ENCODE measurements at places on chromosomes 2 and 18. TPM values are rescaled to one million over a fixed set of nuclear protein-coding genes. Genes with fewer than 3 reads are reported as not detected.
A peak's percentile ranks its signal among the peaks of the same experiment; 100 is the strongest.

- peak overlapping the region; percentile 14 for H3K4me3 ChIP-seq
- H3K4me1 ChIP-seq = peaks cover 10% of the 10 kb centered on the region
- DNase-seq = peak; percentile 62
These were observed 912 bp upstream of the FBXO11 start for GRCh38 chr2:47907039-47907781.

- no peak overlapping the region for H3K27ac ChIP-seq
- DNase-seq = no peak
- H3K27me3 ChIP-seq = no peaks in the 10 kb centered on the region
- peaks cover 3% of the 10 kb centered on the region for H3K4me1 ChIP-seq
These were observed 11.4 kb upstream of the MAP3K20 start for GRCh38 chr2:173064151-173064805.

The CRYGD gene
- total RNA-seq = not detected

GRCh38 chr18:50427896-50428295 lies 53.0 kb downstream of the SKA1 start:
- no peak for DNase-seq
- H3K4me1 ChIP-seq = no peaks in the 10 kb centered on the region
- no peak overlapping the region for H3K4me3 ChIP-seq
- H3K36me3 ChIP-seq = no peaks in the 10 kb centered on the region
- no peak overlapping the region for H3K27ac ChIP-seq

The IRS1 gene
- total RNA-seq = 14.3 TPM

DNA sequence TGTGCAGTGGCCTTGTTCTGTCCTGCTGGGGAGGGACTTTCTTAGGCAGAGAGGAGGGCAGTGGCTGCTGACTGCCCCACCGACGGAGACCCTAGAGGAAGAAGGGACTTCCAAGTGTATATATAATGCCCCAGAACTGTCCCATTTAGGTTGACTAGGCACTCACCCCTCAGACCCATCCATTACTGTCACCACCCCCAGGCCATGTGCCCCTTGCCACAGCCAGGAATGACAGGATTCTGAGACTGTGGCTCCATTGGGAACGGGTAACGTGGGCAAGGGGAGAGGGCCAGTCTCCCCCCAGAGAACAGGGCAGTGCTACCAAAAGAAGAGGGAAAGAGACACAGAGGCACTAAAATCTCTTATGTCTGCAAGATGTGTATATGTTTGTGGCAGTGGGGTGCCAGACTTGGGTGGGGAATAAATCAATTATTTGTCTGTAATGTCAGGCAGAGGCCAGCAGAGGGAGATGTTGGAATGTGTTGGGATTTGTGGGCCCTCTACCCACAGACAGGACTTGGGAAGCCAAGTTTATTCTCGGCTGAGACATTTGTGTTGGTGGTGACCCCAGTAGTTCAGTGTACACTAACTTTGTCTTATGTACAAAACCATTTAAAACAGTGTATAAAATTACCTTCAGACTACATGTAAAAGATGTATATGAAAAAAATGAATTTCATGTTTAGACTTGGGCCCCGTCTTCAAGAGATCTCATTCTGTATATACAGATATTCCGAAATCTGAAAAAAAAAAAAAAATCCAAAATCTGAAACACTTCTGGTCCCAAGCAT lies 24.0 kb upstream of the TMEM37 start:
- no peak overlapping the region for H3K4me3 ChIP-seq
- DNase-seq = no peak
- no peaks in the 10 kb centered on the region for H3K27me3 ChIP-seq
- peaks cover 12% of the 10 kb centered on the region for H3K4me1 ChIP-seq
- no peak overlapping the region for H3K27ac ChIP-seq

DNA sequence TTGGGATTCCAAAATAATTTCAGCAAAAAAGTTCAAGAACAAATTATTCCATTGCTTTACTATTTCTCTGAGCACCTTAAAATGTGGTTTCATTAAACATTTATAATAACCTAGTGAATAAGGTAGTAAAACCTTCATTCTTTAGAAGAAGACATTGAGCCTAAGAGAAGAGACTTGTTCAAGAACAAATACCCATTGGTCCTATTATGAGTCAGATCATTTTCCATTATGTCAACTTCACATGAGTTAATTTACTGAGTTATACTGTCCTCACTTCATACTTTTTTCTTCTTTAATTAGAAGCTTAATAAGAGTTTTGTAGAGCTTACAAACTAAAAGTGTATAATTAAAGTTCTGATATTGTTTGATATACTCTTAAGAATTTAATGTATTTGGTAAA lies 5.5 kb downstream of the ANKRD62 start:
- H3K27ac ChIP-seq = no peak overlapping the region
- DNase-seq = no peak
- H3K4me3 ChIP-seq = no peak overlapping the region
- H3K36me3 ChIP-seq = no peaks in the 10 kb centered on the region

The LYPD1 gene
- total RNA-seq = 1.4 TPM

- H3K36me3 ChIP-seq = no peaks in the 10 kb centered on the region
- DNase-seq = no peak
- H3K4me1 ChIP-seq = no peaks in the 10 kb centered on the region
- no peaks in the 10 kb centered on the region for H3K27me3 ChIP-seq
These were observed 308.5 kb downstream of the GBX2 start for GRCh38 chr2:235859651-235860050.

- H3K27ac ChIP-seq = no peak overlapping the region
- DNase-seq = no peak
- H3K4me3 ChIP-seq = no peak overlapping the region
- H3K4me1 ChIP-seq = no peaks in the 10 kb centered on the region
- peaks cover 66% of the 10 kb centered on the region for H3K36me3 ChIP-seq
- H3K27me3 ChIP-seq = no peaks in the 10 kb centered on the region
These were observed 18.6 kb downstream of the GAREM2 start for GRCh38 chr2:26191316-26192159.

The CHRNG gene
- not detected for total RNA-seq

DNA sequence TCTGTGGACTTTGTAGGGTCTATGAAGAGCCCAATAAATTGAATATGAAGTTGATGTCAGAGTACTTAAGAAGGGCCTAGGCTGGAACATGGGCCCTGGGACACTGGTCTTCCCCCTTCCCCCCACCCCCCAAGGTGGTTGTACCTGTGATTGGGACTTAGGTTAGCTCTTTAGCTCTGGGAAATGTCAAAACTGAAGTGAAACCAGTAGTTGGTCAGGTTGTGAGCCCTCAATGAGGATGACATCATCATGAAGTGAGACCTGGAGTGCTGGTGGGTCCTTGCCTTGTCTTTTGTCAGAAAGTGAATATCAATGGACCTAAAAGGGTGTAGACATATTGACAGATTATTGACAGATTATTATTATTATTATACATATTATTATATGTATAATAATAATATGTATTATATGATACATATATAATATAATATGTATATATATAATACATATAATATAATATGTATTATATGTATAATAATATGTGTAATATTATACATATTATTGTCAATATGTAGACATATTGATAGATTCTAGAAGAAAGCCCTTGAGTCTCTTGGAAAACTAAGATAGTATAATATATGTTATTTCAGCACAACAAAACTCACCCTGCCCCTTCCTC lies 5.4 kb downstream of the MARS2 start:
- peaks cover 28% of the 10 kb centered on the region for H3K4me1 ChIP-seq
- H3K4me3 ChIP-seq = no peak overlapping the region
- H3K27me3 ChIP-seq = no peaks in the 10 kb centered on the region
- no peak overlapping the region for H3K27ac ChIP-seq

- peak; percentile 77 for DNase-seq
- H3K4me1 ChIP-seq = peaks cover 16% of the 10 kb centered on the region
- no peaks in the 10 kb centered on the region for H3K36me3 ChIP-seq
- no peak overlapping the region for H3K4me3 ChIP-seq
- H3K27ac ChIP-seq = peak overlapping the region; percentile 34
These were observed 5.5 kb upstream of the SFT2D3 start for GRCh38 chr2:127695491-127696472.

DNA sequence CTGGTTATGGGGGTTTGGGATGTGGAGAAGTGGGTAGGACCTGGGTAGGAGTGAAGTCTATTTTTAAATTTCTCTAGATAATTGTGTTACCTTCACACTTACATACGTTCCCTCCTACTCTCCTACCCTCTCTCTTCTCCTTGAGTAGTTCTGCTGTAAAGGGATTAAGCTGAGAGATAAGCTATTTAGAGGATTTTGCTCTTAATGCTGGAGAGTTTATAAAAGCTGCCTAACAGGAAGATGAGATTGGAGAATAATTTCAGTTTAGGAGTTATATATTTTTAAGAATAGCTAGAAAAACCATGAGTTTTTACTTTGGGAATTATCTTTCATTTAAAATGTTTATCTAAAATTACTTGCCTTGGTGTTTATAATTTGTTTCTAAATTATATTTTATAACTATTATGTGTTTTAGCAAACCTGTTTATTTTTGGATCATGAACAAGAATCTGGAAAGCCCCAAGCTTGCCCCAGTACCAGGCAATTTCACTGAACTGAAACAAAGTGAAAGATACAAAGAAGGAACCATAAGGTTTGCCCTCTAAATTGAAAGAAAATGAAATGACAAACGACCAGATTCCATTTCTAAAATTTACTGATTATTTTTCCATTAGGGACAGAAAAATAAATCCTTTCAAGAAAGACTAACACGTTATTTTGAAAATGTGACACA lies 101.5 kb downstream of the ZNF532 start:
- no peaks in the 10 kb centered on the region for H3K27me3 ChIP-seq
- peaks cover 12% of the 10 kb centered on the region for H3K36me3 ChIP-seq
- no peak overlapping the region for H3K4me3 ChIP-seq
- peaks cover 17% of the 10 kb centered on the region for H3K4me1 ChIP-seq

DNA sequence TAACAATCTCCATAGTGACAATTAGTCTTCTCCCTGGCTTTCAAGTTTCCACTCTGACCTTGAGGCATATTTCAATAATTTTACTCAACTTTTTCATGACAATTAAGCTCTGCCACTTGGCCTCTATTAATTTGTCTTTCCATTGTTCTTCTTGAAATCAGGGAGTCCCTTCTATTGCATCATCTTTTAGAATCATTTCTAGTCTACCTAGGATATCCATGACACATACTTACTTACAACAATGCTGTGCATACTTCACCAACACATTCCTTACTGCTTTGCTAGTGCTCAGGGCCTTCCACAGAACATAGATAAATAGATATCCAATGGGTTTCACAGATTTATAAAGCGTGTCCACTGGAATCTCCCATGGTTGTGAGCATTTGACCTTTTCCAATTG lies 331.5 kb upstream of the LRP1B start:
- H3K27me3 ChIP-seq = no peaks in the 10 kb centered on the region
- no peaks in the 10 kb centered on the region for H3K36me3 ChIP-seq
- H3K27ac ChIP-seq = no peak overlapping the region
- H3K4me1 ChIP-seq = no peaks in the 10 kb centered on the region

- H3K36me3 ChIP-seq = no peaks in the 10 kb centered on the region
- no peaks in the 10 kb centered on the region for H3K4me1 ChIP-seq
- no peak overlapping the region for H3K4me3 ChIP-seq
- no peak for DNase-seq
These were observed 52.0 kb upstream of the CHN1 start for GRCh38 chr2:175057078-175057685.

- H3K4me3 ChIP-seq = no peak overlapping the region
- H3K36me3 ChIP-seq = no peaks in the 10 kb centered on the region
- H3K4me1 ChIP-seq = peaks cover 13% of the 10 kb centered on the region
- no peak for DNase-seq
These were observed 8.3 kb downstream of the WNT6 start for GRCh38 chr2:218867900-218868299.

GRCh38 chr18:38801640-38802039 lies 1236.0 kb upstream of the CELF4 start:
- no peak overlapping the region for H3K27ac ChIP-seq
- H3K27me3 ChIP-seq = no peaks in the 10 kb centered on the region
- H3K4me1 ChIP-seq = no peaks in the 10 kb centered on the region
- no peak overlapping the region for H3K4me3 ChIP-seq

The RGPD5 gene
- total RNA-seq = 61.9 TPM
